Non-pigmented ciliary epithelial cell (primary cell): ENCODE measurements at places on chromosomes 4 and X.

GRCh38 chr4:36360755-36361154, 79.3 kb downstream of the DTHD1 start:
- DNase-seq = no peak

DNA sequence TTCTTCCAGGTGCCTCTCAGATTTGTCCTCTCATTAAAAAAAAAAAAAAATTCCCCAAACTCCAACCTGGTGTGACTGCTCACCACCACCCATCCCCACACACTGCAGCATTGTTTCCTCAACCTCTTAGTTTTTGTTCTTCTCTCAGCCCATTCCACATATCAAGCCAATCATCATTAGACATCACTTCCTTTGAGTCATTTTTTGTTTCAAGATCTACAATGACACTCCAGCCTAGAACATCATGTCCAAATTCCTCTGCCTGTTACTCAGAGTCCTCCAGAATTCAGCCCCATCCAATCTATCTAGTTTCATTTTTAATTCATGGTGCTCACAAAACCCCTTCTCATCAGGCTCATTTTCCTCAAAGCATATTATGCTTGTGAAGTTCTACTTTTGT, 262.5 kb upstream of the TEX13A start:
- no peak for DNase-seq

- DNase-seq = peak; percentile 82
These were observed at the start of gene GUCY1B1 for GRCh38 chr4:155758481-155759371. GUCY1B1 (plus strand) TSS chr4:155759021; CDS start chr4:155759141, 120 bp downstream.

- no peak for DNase-seq
These were observed 13.1 kb upstream of the G3BP2 start for GRCh38 chr4:75686346-75686745.

DNA sequence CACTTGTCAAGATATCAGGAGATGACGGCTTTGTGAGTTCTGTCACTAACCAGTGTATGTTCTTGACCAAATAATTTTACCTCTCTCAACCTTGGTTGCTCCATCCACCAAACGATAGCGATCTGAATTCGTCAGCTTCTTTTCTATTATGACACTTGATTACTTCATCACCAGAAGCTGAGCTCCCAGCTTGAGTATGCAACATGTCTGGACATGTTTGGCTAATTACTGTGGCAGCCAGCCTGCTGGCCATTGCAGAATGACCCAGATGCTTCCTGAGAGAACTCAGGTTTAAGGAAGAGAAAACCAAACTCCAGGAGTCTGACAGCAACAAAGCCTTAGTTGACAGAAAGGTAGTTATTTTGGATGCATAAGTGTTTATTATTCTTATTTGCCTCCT, 46.4 kb upstream of the PARM1 start:
- DNase-seq = peak; percentile 24

GRCh38 chrX:103828529-103828928, 3.5 kb downstream of the RAB9B start:
- DNase-seq = no peak

DNA sequence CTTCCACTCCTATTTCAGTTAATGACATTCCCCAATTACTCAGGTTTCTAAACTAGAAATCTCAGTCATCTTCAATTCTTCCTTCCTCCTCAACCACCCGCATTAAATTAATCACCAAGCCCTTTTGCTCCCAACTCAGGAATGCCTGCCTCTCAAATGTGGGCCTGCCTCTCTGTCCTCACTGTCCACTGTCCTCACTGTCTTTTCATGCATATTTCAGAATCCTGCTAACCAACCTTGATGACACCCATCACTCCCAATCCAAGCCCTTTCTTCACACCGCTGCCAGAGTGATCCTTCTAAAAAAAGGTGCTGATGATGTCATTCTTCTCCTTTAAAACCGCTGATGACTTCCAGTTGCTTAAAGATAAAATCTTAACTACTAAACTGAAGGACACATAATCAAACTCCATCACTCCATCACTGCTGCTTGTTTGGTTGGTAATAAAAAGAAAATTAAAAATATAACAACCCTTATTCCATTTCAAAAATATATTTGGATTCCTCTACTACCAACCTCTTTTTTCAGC, 5.1 kb upstream of the APBB2 start:
- no peak for DNase-seq

- DNase-seq = no peak
These were observed 136.3 kb downstream of the UBE2K start for GRCh38 chr4:39834269-39834668.

DNA sequence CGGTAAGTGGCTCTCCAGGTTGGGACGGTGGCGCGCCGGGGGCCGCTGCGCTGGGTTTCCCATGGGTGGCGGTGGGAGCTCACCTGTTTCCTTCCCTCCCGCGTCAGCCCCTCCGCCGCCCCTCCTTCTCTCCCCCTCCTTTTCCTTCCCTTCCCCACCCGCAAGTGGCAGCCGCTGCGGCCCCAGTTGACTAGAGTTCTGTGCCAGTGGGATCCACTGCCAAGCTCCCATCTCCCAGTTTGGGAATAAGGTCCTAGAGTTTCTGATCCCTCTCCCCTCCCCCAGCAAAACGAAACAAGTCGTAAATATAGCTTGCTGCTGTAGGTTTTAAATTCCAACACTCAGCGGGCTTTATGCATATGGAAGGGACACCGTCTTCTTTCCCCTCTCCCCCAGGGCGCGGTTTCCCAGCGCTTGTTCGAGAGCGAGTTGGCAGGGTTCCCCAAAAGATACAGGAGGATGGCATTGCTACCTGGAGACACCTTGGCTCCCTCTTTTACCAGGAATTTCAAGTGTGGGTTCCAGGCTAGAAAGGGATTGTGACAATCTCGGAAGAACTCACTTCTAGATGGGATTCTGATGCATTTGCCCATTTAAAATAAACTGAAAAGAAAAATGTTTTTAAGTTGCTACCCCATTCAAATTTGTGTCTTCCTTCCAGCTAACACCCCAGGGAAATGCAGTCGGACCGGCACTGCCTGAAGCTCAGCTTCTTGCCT, 1.2 kb downstream of the TLL1 start:
- no peak for DNase-seq

DNA sequence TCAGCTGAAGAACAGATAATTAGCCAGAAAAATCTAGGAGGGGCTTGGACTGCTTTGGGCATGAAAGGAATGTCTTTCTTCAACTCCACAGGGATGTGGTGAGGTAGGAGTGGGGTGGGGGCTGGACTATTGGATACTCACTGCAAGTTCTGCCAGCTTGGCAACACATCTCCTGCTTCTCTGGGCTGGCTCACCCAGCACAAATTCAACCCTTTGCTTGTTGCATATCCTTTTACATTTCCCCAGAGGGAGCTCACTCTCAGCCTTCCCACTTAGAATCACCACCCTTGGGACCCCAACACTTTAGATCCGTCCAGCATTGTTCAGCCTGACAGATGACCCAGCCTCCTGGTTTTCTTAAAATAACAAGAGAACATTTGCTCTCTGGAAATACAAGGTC, 120.6 kb downstream of the KDR start:
- DNase-seq = no peak

DNA sequence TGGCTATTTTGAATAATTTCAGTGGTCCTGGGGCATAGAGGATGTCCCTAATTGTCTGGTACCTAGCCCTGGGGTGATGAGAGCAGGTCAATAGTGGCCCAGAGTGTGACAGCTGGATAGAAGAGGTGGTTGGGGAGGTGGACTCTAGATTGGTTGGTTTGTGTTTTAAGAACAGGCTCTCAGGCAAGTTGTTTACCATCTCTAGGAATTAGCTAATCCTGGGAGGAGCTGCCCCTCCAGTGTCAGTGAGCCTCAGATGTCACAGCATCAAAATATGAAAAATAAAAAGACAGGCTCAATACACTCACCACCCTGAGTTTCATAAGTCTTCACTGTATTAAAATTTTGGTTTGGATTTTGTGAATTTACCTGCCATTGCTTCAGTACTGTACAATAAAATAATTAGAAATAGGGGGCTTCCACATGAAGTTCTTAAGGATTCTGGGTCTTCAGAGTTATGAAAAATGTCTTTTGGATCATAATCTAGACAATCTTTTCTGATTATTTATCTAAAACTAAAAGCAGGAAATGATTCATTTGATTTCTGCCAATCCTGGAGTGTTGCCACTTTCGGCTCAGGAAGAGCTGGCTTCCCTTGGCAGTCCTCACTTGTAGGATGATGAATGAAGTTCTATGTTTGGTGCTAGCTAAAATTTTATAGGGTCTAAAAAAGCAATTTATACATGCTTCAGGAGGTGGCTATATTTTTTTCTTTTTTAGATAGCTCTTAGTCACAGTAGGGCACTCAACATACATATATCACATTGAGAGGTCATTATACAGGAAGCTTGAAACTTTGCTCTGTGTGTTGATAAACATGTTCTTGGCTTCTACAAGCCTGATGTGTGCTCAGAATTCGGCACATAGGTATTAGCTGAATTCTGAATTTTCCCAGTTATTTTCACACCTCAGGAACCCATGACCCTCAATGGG, 395.1 kb downstream of the RAB28 start:
- no peak for DNase-seq

GRCh38 chr4:185004562-185005218, 13.6 kb upstream of the HELT start:
- no peak for DNase-seq

GRCh38 chr4:152045807-152046571, 285.2 kb upstream of the GATB start:
- no peak for DNase-seq

GRCh38 chr4:74219240-74219639, 61.3 kb downstream of the MTHFD2L start:
- DNase-seq = no peak

DNA sequence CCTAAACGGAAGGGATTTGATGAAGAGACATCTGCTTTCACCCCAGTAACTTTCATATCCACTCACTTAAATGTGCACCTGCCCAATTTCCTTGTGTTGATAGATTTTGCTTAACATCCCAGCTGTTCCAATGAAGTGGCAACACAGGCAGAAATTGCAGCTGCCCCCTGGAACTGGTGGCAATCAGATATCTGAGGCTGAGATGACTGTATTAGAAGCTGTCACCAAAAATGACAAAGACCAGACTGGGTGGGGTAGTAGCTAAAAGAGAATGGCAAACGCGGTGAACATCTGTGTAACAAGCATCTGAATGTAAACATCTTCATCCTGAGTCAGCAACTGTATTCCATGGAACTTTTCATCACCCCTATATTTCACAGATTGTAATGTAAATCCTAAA, 17.1 kb downstream of the GABRA2 start:
- no peak for DNase-seq

DNA sequence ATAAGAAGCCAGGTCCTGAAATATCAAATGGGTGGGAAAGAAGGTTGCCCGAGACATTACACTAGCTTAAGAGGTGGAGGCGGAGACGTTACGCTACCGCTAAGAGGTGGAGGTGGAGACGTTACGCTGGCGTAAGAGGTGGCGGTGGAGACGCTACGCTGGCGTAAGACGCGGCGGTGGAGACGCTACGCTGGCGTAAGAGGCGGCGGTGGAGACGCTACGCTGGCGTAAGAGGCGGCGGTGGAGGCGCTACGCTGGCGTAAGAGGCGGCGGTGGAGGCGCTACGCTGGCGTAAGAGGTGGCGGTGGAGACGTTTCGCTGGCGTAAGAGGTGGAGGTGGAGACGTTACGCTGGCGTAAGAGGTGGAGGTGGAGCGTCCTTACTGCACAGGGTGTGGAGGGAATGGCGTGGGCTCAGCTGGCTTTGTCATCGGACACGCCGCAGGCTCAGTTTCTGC, 12.8 kb downstream of the CYP4V2 start:
- no peak for DNase-seq

- DNase-seq = no peak
These were observed 114.8 kb upstream of the VAMP7 start for GRCh38 chrX:155766321-155766720.

GRCh38 chr4:173910891-173911290, 372.6 kb downstream of the FBXO8 start:
- no peak for DNase-seq

GRCh38 chr4:123159479-123159878, 237.1 kb upstream of the NUDT6 start:
- DNase-seq = no peak

- no peak for DNase-seq
These were observed 253.2 kb upstream of the IGFBP7 start for GRCh38 chr4:57363346-57363745.

DNA sequence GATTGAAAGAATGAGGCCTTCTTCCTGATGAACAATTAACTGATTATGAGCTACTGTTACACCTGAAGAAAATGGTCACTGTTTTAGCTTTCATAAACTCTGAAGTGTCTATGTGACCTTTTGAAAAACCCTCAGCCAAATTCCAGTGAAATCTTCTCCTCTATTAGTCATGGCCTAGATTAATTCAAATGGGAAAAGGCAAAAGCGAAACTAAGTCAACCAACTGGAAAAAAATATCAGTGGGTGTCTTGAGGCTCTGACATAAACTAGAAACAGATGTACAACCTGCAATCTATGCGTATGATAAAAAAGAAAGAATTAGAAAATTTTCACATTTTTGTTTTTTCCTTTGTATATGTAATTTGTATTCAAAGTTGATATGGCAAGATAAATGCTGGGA, 169.4 kb upstream of the BANK1 start:
- DNase-seq = peak; percentile 44

DNA sequence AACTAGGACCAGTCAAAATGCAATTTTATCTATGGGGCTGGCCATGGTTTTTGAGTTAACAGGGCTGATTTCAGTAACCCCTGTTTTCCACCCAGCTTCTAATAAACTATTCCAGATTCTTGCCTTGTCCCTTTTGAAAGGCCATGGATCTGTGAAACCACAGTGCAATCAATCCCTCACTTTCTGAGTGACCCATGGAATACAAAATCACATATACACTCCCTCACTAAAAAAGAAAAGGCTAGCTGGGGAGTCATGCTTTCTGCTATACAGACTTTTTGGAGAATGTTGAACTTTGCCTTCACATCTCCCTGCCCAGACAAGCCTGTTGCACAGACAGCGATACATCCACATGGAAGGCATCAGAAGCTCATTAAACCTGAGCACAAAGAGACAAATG, 47.9 kb downstream of the MAD2L1 start:
- DNase-seq = no peak

DNA sequence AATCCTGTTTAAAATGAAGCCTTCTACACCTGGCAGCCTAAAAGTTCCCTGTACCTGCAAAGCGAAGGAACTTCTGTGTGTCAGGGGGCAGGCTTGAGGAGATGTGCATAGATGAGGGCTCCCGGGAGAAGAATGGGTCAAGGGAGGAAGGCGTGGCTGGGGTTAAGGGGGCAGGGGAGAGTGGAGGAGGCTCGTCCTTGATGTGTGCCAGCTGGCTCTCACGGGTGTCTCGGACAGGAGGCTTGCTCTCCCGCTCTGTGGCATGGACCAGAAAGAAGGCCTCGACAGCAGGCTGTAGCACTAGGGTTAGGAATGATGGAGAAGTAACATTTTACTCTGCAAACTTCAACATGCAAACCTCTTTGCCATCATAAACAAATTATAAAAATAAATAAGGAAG, 104.6 kb upstream of the HSD17B10 start:
- no peak for DNase-seq

GRCh38 chr4:2412534-2412884, 5.9 kb downstream of the ZFYVE28 start:
- no peak for DNase-seq

DNA sequence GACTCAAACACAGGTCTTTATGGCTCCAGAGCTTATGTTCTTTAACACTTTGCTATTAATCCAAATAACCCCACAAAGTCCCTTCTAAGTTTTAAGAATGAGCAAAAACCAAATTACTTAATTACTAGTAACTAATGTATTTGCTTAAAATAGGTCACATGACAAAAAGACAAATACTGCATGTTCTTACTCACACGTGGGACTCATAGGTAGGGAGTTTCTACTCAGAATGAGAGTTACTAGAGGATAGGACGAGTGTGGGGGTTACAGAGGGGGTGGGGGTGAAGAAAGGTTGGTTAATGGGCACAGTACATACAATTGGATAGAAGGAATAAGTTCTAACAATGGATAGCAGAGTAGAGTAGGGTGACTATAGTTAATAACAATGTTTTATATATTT, 5.8 kb downstream of the RPS6KA3 start:
- DNase-seq = no peak

- no peak for DNase-seq
These were observed 111.7 kb upstream of the RPS6KA3 start for GRCh38 chrX:20378233-20378920.
